ENCODE measurements at places on chromosomes 7 and 10.
A peak's percentile ranks its signal among the peaks of the same experiment; 100 is the strongest.

GRCh38 chr10:3780021-3780770 lies 4.8 kb downstream of the KLF6 start:
- DNase-seq = no peak

- DNase-seq = peak; percentile 32
Observed at GRCh38 chr10:9015005-9015404, 960.5 kb downstream of the GATA3 start.

GRCh38 chr10:48332166-48332870 lies 25.8 kb downstream of the MAPK8 start:
- DNase-seq = no peak

DNA sequence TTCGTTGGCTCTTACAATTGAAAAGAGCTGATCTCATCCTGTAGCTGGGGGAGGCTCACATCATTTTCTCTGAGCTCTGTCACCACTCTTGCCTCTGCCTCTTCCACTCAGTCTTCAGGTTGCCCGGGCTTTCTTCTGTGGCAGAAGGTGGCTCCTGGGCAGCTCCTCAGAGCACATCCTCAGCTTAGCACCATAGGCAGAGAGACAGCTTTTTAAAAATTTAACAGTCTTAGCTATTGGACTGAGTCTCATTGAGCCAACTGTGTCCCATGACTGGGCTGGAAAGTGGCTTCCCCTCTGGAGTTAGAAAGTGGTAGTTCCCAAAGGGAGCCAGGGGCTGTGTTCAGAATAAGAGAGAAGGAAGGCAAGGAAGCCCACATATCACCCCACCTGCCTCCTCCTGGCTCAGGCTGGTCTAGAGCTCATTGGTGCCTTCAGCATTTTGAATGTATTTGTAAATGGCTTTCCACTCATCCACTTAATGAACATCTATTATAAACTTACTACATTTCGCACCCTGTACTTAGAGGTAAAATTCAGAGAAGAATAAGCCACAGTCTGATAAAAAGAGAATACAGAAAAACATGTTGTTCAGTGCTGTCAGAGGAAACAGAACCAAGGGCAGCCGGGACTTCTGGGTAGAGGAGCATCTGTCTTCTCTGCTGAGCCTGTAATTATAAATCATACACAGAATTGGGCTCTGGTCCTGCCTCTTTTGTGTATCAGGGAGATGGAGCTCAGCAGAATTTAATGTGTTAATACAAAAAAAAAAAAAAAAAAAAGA lies 119.3 kb downstream of the WDFY4 start:
- DNase-seq = no peak

DNA sequence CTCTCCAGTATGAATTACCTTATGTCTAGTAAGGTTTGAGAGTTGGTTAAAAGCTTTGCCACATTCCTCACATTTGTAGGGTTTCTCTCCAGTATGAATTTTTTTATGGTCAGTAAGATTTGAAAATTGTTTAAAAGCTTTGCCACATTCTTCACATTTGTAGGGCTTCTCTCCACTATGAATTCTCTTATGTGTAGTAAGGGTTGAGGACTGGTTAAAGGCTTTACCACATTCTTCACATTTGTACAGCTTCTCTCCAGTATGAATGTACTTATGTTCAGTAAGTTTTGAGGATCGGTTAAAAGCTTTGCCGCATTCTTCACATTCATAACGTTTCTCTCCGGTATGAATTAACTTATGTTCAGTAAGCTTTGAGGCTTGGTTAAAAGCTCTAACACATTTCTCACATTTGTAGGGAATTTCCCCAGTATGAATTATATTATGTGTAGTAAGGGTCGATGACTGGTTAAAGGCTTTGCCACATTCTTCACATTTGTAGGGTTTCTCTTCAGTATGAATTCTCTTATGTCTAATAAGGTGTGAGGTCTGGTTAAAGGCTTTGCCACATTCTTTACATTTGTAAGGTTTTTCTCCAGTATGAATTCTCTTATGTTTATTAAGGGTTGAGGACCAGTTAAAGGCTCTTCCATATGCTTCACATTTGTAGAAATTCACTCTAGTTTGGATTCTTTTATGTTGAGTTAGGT lies 12.2 kb downstream of the ZNF117 start:
- no peak for DNase-seq

DNA sequence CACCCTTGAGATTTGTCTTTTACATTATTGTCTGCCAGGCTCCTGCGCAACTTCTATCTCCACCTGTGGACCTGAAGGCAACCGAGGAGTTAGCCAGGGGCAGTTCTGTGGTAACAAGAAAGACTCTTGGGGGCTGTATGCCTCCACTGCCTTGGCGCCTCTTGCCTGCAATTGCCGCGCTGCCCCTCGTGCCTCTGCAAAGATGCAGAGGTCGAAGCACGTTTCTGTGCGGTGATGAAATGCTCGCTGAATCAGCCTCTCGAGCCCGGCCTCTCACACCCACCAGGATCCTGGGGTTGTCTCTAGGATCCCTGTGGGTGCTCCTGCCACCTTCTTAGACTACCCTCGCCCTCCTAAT lies 486 bp upstream of the LHFPL3 start:
- no peak for DNase-seq

GRCh38 chr10:846126-846685 lies 85.3 kb downstream of the LARP4B start:
- DNase-seq = no peak

DNA sequence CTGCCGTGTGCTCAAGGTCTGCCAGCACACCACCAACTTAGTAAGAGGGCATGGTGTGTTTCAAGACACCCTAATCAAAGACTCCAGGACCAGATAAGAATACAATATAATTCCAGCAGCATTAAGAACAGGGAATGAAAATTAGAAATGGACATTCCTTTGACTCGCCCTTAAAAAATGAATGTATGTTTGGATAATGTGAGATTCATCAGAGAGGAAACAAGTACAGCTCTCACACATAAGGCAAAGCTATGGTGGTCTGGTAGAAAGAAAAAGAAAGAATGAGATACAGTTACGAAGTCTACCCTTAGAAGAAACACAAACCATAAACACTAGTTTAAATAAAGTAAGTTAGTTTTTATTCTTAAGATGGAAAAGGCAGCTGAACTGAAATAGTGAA lies 174.8 kb upstream of the ANK3 start:
- no peak for DNase-seq

DNA sequence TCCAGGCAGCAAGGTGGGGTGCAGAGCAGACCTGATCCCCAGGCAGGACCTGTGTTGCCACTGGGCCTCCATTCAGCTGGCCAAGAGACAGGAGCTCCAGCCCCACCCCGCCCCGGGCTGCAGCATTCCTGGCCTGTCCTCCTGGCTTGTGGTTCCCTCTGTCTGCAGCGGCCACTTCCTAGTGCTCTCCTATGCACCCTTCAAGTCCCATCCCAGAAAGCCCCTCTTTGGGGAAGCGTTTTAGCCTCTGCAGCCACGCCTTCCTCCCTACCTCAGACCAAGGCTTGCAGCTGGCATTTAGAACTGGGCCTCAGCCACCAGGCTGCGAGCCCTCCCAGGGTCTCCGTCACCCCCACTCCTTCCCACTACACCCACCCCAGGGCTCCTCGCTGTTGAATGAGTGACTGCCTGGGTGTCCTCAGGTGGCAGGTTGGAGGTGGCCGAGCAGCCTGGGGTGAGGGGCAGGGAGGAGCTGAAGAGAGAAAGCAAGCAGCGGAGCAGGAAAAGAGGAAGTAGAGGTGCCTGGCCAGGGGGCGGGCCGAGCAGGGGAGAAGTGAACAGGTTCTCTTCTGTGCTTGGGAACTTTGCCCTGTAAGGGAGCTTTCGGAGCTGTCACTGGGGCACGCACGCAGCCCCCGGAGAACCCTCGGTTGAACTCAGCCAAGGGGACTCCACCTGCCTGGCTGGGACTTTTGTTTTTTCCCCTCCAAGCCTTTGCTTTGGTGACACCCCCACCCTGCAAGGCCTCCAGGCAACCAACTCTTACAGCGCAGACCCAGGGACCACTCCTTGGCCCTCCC lies 109.1 kb upstream of the TNRC18 start:
- no peak for DNase-seq

GRCh38 chr10:73886661-73887293 lies 12.4 kb upstream of the CAMK2G start:
- DNase-seq = no peak
